ENCODE measurements at places on chromosomes 13 and 19.
A peak's percentile ranks its signal among the peaks of the same experiment; 100 is the strongest.

GRCh38 chr19:49497047-49497788 lies 984 bp downstream of the RPS11 start:
- DNase-seq: no peak

DNA sequence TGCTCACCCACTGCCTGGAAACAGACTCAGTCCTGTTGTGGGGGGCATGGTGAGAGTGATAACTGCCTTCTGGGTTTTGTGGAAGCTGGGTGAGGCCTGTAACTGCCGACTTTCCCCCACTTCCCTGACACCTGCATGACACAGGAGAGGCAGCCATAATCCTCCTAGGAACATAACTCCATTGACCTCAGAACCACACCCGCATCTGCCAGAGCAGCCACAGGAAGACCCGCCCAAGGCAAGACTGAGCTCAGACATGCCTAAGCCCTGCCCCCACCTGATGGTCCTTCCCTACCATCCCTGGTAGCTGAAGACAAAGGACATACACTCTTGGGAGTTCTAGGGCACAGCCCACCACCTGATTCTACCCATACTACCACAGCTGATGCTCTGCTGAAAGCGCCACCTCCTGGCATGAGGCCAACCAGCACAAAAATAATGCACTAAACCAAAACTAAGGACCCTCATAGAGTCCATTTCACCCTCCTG lies 326.7 kb downstream of the RBM26 start:
- DNase-seq: no peak

DNA sequence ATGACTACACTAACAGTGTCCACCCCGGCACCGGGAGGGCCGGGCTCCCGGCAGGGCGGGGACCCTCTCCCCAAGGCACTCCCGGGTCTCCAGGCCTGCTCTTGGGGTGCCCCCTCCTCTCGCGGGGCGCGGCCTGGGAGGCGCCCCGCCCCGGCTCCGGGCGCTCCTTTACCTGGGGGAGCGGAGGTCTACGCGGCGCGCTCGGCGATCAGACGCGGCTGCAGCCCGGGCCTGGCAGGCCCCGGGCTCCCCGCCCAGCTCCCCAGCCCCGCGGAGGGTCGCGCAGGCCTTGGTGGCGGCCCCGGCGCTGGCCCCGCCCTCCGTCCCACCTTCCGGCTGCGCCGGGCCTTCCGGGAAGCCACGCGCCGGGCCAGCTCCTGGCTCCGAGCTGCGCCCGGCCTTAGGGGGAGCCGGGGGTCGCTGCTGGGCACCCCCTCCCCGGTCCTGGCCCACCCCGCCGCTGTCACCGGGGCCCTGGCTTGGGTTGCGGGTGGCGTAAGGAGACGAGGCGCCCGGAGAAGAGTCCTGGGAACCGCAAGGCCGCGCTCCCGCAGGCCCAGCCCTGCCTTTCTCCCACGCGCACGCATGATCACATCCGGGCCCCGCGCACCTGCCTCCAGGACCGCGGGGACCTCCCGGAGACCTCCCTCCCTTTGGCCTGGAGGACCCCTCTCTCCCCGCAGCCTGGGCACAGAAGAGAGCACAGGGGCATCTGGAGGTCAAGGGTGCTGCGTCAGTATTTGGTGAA lies at the start of gene C19orf12:
Gene C19orf12 (minus strand): TSS at position 309 of the 748 bp plus-strand sequence. CDS start 6,848 bp downstream, outside the sequence.
- DNase-seq: peak; percentile 31

GRCh38 chr13:74280795-74281490 lies 146.7 kb upstream of the KLF12 start:
- DNase-seq: no peak

GRCh38 chr13:85031771-85032170 lies 767.4 kb downstream of the SLITRK6 start:
- no peak for DNase-seq

GRCh38 chr13:32107474-32107873 lies 75.9 kb downstream of the FRY start:
- no peak for DNase-seq

GRCh38 chr13:78131811-78132210 lies 213.2 kb upstream of the EDNRB start:
- DNase-seq: no peak

DNA sequence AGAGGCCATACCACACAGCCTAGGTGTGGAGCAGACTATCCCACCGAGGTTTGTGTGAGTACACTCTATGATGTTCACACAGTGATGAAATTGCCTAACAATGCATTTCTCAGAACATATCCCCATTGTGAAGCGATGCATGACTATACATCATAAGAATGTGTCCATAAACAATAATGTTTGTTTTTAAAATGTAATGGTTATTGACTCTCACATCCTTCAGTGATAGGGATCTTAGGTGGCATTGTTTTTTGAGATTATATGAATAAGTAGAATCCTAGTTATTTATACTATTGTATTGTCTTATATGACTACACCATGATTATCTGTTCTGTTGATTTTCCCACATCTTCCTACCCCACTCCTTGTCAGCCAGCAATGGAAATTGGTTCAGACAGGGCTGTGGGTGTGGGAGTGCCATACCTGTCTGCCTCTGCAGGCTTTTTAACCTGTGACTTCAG lies 13.6 kb downstream of the CCNA1 start:
- no peak for DNase-seq

DNA sequence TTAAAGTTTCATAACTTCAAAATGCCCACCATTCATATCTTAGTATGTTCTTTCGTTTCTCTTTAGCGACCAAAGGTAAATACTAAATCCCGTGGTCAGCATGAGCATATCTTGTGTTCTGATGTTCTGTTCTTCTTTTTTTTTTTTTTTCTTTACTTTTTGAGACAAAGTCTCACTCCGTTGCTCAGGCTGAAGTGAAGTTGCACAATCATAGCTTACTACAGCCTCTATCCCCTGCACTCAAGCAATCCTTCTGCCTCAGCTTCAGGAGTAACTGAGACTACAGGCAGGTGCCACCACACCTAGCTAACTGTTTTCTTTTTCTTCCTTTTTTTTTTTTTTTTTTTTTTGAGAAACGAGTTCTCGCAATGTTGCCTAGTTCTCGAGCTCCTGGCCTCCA lies 60.9 kb upstream of the ATP12A start:
- DNase-seq: no peak

- no peak for DNase-seq
Observed at GRCh38 chr13:75946536-75947284, 310.6 kb downstream of the LMO7 start.

DNA sequence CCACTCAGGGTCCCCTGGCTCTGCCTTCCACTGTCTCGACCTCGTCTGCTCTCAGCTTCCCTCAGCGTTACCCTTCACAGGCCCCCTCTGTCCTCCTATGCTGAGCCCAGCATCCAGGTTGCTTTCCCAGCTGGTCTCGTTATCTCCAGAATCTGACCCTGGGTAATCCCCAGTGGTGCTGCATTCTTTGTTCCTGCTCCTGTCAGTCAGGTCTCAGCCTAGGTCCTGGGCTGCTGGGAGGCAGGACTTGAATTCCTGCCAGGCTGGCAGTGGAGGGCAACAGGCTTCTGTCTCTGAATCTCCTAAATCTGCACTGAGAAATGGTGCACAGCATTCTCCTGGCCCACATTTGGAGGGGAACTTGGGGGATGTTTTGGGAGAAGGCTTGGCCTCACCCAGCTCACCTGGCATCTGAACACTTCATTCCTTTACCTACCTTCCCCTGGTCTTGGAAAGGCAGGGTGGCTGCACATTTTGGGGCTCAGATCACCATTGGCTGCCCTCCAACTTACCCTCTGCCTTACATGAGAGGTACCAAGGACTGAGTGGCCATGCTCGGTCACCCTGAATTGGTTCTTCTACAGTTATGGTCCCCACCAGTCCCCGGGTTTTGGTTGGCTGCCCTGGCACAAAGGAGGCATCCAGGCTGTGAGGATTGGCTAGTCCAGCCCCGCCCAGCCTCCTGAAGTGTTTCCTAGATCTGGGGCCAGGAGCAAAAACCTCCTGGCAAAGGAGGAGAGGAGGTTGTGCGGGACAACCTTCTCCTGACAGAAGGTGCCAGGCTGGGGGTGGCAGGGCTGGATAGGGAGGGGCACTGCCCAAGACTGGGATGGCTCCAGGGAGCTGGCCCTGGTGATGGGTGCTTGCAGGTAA lies at the start of gene CYP4F8:
Gene CYP4F8 (plus strand): TSS at position 712 of the 873 bp plus-strand sequence. CDS start 399 bp downstream, outside the sequence.
- DNase-seq: no peak
